ENCODE measurements at places on chromosomes 3 and 15.

GRCh38 chr3:169663951-169664820 is 674 bp upstream of the MECOM start:
- peak; percentile 21 for DNase-seq

GRCh38 chr3:196246612-196247308 is 30.4 kb downstream of the SLC51A start:
- DNase-seq, result peak; percentile 27

DNA sequence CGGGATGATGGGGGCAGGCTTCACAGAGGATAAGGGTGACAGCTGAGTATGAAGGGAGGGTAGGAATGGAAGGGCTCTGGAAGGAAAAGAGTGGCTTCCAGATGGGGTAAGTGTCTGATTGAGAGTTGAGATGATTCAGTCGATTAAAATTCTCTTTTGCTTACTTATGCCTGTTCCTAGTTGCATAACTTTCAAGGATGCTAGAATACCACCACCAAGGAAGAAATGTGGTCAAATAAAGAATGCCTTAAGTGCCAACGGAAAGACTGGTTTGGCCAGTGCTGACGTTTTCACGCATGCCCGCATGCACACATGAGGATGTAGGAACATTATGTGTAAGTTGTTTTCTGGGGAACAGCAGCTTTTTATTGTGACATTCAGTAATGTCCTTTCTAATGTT is 263.4 kb upstream of the WNT5A start:
- no peak for DNase-seq

GRCh38 chr3:104582092-104582491 is 784.6 kb upstream of the ALCAM start:
- no peak for DNase-seq

DNA sequence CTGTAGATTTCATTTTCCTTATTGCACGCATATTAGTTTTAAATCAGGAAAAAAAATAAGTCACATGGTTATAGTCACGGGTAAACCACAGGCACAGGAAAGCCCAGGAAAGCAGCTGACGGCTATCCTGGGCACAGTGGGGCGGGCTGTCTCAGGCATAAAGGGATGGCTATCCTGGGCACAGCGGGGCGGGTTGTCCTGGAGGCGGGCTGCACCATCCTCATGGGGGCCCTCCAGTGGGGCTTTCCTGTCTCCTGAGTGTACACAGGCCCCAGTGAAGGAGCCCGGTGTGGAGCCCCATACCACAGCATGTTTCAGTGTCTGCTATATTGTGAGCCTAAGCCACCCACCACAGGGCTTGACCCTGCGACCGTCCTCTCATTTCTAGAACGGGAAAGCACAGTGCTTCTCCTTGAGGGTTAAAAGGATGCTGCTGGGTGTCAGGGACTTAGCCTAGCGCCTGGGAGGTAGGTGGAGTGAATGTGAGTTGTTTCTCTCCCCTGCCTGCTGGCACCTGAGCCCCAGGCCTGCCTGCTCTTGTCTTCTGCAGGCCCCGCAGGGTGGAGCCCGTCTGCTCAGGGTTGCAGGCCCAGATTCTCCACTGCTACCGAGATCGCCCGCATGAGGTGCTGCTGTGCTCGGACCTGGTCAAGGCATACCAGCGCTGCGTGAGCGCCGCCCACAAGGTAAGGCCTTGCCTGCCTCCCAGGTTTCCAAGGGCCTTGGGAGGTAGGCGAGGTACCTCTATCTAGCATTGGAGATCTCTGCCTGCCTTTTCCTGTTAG is 25.9 kb upstream of the PLXNA1 start:
- no peak for DNase-seq

GRCh38 chr3:25178672-25179071 is 249.4 kb upstream of the RARB start:
- DNase-seq, result no peak

- no peak for DNase-seq
These were observed 4.4 kb downstream of the PLSCR4 start for GRCh38 chr3:146246526-146246925.

GRCh38 chr3:194180570-194180969 is 44.6 kb downstream of the HES1 start:
- no peak for DNase-seq

GRCh38 chr3:110664148-110664547 is 407.5 kb upstream of the NECTIN3 start:
- no peak for DNase-seq

DNA sequence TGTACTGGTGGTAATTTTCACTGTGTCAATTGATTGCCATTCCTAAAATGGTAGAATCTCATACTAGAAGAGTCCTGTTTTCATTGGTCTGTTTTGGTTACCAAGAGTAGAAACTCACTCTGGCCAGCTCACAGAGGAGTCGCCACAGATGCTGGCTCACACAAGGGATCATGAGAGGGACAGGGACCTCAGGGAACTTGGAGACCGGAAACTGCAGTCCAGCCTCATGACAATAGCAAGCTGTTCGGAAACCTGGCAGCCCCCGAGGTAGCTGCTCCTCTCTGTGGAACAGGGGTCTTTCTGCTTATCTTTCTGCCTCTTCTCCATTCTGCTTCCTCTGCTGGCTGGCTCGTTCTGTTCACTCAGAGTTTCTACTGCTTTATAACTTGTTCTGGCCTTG is 192.9 kb downstream of the PLCL2 start:
- DNase-seq, result no peak

- no peak for DNase-seq
These were observed 243.8 kb downstream of the SOX2 start for GRCh38 chr3:181955566-181955965.
